KBM-7 (cell line): ENCODE measurements at places on chromosomes 5 and 9.

DNA sequence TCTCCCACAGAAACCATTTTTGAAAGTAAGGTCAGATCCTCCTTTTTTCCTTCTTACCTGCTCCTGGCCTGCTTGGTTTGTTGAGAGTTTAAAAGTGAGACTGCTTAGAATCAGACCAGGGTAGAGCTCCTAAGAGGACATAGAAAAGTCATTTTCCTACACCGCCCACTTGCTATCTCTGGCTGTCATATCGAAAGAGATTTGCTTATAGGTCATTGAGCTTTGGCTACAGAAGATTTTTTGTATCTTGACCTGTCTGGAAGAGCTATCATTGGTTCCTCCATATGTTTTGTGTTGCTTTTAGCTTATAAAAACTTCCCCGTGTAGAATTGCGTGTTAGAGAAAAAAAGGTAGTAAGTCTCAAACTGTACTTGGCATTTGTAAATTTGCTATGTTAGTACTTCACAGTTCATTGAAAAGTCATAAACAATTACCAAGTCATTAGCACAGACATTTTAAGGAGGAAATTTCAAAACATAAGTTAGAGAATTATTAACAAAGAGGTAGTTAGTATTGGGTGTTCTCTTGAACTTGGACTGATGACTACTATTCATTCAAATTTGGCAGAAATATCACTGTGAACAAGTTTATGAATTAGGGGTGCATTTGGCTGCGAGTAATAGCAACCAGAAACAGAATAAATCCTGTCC is 96.6 kb downstream of the MAN2A1 start:
- DNase-seq = no peak

- DNase-seq = peak; percentile 11
Observed at GRCh38 chr9:2230362-2230761, 215.2 kb downstream of the SMARCA2 start.

- DNase-seq = no peak
Observed at GRCh38 chr9:136297016-136297691, 6.7 kb downstream of the CCDC187 start.

GRCh38 chr5:94174748-94175411 is 433.5 kb upstream of the POU5F2 start:
- DNase-seq = no peak

GRCh38 chr9:79425840-79426239 is 145.9 kb upstream of the TLE4 start:
- no peak for DNase-seq

DNA sequence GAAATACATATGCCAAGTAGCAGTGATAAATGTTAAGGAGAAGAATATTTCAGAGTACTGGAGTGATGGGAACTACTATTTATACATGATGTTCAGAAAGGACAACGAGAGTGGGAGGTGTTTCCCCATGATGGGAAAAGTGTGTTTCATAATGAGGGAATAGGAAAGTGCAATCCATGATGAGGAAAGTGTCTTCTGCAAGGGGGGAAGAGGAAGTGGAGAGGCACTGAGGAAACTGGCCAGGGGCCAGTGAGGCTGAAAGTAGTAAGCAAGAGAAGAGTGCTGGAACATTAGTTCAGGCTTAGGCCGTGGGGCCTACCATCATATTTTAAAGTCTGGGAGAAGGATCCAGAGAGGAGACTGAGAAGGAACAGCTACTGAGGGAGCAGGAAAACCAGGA is 327.2 kb downstream of the SLF1 start:
- DNase-seq = no peak

GRCh38 chr5:90909940-90910339 is 351.3 kb downstream of the ADGRV1 start:
- no peak for DNase-seq
